ENCODE measurements at places on chromosomes 5 and 9.

DNA sequence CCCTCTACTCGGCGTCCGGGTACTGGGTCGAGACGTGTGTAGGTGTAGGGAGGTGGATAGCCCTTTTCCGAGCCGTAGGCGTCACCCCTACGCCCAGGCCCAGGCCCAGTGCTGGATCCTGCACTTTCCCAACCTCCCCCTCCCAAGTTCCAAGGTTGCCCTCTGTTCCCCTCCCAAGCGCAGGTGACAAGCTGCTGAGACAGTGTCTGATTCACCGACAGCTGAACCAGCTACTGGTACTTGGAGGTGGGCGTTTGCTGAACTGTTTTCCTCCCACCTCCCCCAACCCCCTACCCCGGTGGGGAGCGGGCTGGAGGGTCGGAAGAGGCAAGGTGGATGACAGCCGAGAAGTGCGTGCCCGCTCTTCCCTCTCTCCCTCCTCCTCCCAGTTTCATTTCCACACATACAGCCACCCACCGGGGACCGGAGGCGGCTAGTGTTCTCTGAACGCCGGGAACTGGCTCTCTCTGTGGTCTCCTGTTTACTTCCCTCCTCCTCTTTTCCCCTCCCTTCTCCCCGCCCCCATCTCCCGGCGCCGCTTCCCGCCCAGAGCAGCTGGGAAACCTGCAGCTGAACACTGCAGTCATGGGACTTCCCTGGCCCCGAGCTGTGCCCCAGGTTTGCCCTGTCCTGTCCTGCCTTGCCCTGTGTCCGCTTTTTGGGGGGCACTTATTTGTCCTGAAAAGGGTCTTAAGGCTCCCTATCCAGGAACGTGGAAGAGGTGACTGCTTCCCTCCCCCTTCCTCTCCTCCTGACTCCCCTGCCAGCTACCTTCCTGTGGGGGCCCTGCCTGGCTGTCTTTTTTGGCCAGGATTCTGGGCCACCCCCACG lies 6.2 kb upstream of the KLF9 start:
- peak; percentile 76 for DNase-seq

DNA sequence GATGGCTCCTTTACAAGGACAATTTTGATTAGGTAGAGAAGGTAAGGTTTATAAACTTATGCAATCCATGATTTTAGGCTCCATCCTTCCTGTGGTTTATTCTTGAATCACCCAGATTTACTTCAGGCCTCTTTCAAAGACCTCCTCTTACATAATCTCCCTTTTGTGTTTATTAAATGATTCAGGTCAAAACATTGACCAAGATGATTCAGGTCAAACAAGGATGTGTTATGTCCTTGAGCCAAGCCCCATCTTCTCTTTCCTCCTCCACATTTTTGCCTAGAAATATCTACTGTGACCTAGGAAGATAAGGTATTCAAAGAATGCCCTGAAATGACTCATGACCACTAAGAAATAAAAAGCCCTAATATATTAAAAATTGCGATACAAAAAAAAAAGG lies 31.8 kb upstream of the TLR4 start:
- no peak for DNase-seq

- no peak for DNase-seq
These were observed 368.2 kb downstream of the TMEM161B start for GRCh38 chr5:87900419-87900818.

GRCh38 chr9:69045821-69046220 lies 10.3 kb downstream of the FXN start:
- no peak for DNase-seq

GRCh38 chr5:166262395-166262794 lies 2029.0 kb upstream of the WWC1 start:
- no peak for DNase-seq

DNA sequence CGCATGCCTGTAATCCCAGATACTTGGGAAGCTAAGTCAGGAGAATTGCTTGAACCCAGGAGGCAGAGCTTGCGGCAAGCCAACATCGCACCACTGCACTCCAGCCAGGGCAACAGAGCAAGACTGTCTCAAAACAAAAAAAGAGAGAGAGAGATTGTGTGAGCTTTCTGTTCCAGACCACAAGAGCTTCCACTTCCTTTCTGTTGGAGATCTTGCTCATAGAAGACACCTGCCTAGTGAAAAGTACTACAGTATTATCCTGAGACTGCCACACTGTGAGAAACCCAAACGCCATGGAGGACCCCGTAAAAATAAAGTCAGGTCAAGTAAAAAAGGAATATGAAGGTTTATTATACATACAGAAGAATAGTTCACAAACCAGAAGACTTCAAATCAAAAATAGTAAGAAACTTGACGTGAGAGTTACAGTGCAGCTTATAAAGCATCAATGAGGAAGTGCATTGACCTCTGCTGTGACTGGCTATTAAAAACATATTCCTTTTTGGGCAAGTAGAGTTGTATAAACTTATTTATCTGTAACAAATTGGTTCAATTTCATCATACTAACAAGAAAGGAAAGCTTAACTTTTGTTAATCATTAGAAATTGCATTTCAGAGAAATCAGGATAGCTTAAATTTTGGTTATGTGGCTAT lies 4.3 kb upstream of the EMB start:
- no peak for DNase-seq

- DNase-seq = no peak
These were observed 129.7 kb upstream of the FBN2 start for GRCh38 chr5:128667751-128668150.

DNA sequence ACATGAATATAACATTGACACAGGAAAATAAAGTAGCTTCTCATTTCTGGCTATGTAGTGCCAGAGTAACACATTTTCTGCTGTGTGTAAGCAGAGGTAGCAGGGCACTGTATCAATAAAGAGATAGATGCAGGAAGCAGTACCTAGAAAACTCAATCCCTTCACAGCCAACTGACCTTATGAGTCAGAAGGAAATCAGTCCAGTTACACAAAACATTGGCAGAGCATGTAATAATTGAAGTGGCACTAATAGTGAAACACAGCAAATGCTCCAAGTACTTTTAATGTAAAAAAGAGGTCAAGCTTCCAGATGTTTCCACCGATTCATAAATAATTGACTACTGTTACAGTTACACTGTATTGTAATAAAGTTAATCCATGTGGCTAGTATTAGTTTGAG lies 706.6 kb downstream of the EFNA5 start:
- DNase-seq = no peak

- DNase-seq = no peak
These were observed 65.0 kb upstream of the CTXN3 start for GRCh38 chr5:127583866-127584265.

DNA sequence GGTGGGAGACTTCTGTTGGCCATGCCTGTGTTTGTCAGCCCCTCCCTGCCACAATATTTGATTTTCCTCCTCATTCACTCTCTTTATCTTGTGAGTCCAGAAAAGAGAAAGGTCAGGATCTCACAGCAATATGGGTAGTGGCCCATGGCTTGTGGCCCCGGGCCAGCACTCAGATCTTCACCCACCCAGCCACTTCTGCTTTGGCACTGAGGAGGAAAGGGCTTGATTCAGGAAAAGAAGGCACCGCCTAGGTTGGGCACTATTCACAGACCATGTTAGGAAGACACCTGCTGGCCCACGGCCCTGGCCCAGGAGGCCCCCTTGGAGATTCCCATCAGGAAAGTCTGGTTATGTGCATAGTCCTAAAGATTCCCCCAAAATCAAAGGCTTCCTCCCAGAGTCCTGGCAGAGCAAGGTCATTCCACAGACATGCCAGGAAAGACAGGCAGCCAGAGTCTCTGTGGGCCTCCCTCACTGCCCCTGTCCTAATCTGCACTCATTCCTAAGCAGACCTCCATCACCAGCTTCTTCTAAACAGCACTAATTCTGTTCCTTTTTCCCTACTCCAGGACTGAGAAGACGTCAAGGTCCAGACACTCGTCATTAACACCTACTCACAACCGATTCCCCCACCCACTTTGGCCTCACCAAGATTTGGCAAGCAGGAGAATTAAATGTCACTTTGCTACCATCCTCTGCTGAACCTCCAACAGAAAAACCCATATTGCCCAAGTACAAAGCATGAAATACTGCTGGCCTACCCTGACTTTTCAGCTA lies 179.3 kb downstream of the DEPDC1B start:
- DNase-seq = no peak

DNA sequence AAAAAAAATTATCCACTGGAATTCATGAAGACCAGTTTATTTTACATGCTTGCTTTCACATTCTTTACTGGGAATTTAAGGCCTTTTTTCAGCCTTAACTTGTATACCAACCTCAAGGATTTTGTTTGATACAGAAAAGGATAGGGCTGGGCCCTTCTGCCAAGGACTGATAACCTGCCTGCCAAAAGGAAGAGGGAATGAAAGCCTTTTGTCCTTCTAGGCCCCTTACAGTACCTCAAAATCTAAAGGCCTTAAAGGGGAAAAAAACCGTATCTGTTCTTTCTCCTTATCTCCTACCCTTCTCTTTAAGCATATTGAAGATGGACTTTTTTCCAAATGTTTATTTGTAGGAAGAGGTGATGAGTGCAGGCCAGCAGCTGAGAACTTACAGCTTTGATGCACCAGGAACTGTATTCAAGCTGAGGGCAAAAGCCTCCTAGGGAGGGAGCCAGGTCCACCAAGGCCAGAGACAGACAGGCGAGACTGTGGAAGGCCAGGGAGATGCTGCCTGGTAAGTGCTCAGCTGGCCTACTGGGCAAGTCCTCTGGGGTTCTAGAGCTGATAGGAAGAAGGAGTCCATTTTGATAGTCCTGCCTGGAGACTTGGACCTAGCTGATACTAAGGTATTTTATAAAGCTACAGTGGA lies 31.8 kb downstream of the FAXDC2 start:
- no peak for DNase-seq

DNA sequence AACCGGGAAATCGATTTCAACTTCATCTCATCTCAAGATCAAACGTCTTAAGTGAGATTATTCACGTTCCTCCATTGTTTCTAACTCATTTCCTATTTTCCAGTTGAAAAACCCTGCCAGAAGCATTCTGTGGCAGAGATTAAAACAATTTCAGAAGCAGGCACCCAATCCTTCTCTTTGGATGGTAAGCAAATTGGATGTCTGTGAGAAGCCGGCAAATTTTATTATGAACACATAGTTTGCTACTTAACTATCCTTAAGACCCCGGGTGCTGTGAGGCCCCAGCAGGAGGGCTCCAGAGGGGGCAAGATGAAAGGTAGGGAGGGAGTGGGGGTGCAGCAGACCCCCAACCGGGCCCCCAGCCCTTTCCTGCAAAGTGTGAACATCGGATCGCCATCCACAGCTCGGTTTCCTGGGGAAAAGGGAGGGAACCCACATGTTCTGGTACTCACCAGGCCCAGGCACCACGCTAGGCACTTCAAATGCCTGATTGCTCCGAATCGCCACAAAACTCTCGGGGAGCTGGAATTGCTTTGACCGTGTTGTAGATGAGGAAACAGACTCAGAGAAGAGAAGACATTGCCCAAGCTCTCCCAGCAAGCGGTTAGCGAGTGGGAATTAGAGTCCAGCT lies 167.1 kb upstream of the MVB12B start:
- no peak for DNase-seq

DNA sequence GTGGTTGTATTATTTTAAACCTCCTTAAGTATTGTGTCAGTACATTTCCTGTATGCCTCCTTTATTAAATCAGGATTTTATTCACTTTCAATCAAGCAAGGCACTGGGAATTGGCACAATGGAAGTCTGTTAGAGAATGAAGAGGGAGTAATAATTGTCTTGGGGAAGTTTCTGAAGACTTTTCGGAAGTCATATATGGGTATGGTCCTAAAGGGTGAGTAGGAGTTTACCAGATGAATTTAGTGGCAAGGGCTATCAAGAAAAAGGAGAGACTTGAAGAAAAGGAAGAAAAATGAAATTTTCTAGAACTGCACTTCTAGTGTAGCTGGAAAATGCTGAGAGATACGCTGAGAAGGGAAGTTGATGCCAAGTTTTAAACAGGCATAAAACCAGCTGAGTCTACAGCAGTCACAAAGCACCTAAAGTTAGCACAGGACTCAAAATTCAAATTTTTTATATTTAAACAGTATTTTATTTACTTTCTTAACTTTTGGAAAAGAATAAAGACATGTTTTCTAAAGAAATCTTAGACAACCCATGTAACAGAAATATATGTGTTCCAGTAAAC lies 184.9 kb downstream of the SMC2 start:
- DNase-seq = no peak

DNA sequence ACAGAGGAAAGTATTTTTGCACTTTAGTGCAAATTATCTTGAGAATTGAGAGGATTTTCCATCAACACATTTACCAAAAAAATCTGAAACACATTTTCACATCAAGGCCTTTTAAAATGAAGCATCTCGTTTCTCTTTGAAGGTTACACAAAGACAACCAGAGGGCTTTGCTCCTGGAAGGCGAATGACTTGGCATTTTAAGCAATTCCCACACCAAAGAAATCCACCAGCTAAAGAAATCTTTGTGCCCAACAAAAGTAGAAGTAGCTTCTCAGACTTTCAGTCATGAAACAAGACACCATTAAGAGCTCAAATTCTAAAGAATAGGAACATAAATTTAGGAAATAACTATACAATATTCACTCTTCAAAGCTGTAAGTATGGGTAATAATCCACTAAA lies 59.9 kb downstream of the HABP4 start:
- no peak for DNase-seq

- DNase-seq = peak; percentile 53
These were observed 663 bp upstream of the SMIM27 start for GRCh38 chr9:32551276-32552051.

All from activated naive CD4-positive, alpha-beta T cell treated with anti-CD3 and anti-CD28 coated beads, Interleukin-2, amount 50 U/mL, for 16 hours (primary cell).